Stimulated activated CD4-positive, alpha-beta T cell treated with anti-CD3 and anti-CD28 coated beads, TNF-alpha, amount 100 ng/mL, for 4 hours (primary cell): ENCODE measurements at places on chromosomes 5 and 9.
A peak's percentile ranks its signal among the peaks of the same experiment; 100 is the strongest.

- DNase-seq, result no peak
These were observed 58.8 kb upstream of the DHFR start for GRCh38 chr5:80713631-80714030.

- DNase-seq, result no peak
These were observed 661 bp downstream of the PDCL start for GRCh38 chr9:122827761-122828093.

DNA sequence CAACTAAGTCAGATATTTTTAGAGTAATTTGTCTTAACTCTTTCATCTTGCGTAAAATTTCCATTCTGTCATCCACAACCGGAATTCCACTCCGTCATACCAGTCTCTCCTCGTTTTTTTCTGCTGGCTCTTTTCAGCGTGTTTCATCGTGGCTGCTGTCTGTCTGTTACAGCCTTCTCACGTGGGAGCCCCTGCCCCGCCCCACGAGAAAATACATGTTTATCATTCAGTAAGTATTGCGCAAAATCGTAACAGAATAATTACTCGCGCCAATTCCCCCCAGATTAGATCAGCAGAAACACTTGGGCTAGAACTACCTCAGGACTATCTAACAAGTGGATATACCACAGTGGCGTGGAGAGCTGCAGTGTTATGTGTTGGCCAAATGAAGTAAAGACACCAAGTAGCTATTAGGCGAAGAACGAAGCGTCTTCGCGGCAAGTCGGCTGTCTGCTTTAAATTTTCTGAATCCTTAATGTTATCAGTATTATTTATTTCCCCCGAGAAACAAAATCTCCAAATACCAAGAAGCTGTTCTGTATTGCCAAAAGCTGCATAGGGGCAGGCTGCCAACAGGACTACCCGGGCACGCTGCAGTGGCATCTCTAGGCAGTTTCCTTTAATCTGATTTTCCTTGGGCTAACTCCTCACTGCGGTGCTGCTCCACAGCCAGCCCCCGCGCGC, 566 bp upstream of the FOCAD start:
- DNase-seq, result peak; percentile 4

GRCh38 chr5:171445644-171446516, 26.4 kb downstream of the FGF18 start:
- no peak for DNase-seq

- peak; percentile 18 for DNase-seq
These were observed 44.3 kb upstream of the BICD2 start for GRCh38 chr9:92808726-92809451.

DNA sequence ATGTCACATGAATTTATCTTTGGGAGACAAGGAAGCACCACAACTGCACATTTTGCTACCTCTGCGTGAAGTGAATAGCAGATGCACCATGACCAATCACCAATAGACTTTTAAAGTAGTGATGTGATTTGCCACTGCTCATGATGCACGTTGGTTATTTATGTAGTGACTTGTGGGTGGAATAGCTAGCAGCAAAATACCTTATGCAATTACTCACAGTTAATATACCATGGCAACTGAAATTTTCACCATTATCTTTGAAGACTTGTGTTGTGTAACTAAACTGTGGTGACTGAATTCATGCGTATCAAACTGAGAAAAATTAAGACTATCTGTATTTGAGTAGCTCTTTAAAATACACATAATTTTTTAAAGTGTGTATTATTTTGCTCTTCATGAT, 46.2 kb upstream of the TUSC1 start:
- no peak for DNase-seq

DNA sequence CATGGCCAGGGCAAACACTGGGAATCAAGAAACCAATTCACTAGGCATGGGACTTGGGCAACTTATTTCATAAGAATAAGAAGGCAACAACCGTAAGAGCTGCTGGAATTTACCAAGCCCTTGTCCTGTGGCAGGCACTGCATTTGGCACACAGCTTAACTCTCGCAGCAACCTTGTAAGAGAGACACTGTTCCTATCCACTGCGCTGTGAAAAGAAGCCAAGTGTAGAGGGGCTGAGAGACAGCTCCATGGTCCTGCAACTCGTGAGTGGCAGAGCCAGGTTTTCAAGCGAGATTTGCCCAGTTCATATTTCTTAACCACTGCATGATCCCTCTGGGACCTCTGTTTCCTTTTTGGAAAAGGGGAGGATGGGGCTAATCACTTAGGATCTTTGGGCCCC, 129.3 kb upstream of the STC2 start:
- no peak for DNase-seq

GRCh38 chr5:8598996-8599395, 730.0 kb downstream of the MTRR start:
- no peak for DNase-seq

- no peak for DNase-seq
These were observed 62.1 kb downstream of the ZSWIM6 start for GRCh38 chr5:61394078-61394704.

DNA sequence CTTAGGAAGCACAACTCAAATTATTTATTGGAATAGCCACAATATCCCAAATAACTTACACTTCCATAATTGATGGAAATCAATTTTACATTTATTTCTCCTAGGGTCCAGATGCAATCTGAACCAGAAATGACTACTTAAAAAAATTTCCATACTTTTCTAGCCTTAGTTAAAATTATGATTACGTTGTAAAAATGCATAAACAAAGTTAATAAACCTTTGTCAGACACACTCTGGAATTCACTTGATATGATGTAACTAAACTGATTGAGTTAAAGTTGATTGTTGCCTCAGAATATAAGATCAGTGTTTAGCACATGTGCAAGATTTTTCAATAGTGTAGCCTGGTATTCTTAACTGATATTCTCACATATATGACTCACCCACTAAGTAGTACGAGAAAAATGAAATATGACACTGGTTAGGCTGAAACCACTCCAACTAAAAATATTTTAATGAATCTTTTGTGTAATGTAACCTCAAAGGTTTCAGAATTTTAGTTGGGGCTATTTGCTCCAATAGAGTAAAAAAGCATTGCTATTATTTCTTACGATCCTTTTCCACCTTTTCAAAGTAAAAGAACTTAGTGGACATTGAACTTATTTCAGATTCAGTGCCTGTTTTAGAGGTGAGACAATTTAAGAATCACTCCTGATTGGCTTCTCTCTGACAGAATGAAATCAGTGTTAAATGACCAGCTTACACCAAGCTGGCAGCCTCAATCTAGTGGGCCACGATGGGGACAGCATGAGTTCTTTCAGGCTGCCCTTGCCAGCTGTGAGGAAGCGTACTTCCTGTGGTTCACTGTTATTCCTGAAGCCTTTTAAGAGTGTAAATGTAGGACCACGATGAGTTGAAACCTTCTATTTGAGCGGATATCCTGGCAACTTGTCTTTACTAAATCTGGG, 277.2 kb upstream of the CDH9 start:
- no peak for DNase-seq

DNA sequence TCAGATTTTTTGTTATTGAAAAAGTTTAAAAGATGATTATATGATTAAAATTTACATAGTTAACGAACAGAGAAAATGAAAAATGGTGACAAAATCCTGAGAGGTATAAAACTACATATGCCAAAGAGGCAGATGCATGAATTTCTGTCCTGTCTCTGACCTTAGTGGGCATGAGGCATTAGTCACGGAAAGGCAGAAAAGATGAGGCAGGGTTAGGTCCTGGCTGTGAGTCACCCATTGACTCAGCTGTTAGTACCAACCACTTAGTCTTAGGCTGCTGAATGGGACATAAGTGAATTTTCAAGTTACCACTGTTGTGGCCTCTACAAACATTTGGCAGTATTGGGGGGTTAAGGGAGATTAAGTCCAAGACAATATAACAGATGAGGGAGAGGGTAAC, 33.1 kb downstream of the RASA1 start:
- peak; percentile 38 for DNase-seq

GRCh38 chr9:135741276-135742219, 39.6 kb downstream of the KCNT1 start:
- no peak for DNase-seq

- no peak for DNase-seq
These were observed 49.5 kb downstream of the KLF4 start for GRCh38 chr9:107439991-107440456.

- DNase-seq, result no peak
These were observed 73.6 kb downstream of the FAM114A2 start for GRCh38 chr5:153964880-153965645.

DNA sequence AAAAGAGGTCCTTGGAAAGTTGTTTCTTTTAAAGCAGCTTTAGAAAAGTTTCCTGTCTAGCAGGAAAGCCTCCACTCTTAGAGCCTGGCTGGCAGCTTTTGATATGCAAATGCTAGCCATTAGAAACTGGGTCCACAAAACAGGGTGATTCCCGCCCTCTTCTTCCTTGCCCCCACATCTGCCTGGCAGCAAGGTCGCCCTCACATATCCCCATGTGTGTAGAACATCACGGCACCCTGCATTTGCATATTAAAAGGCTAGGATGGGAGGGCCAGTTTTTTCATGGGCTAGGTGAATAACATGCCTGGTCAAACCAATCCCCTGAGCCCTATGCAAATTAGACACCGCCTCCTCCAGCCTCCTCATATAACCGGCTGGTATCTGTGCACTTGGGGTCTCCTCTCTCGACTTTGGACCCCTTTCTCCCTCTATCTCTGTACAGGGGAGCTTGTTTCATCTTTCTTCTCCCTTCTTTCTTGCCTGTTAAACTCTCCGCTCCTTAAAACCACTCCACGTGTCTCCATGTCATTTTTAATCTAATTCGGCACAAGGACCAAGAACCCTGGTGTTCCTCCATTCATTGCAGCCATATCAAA, 426.8 kb upstream of the CTNND2 start:
- DNase-seq, result no peak
